ENCODE measurements at places on chromosomes 1 and 21.
A peak's percentile ranks its signal among the peaks of the same experiment; 100 is the strongest.

DNA sequence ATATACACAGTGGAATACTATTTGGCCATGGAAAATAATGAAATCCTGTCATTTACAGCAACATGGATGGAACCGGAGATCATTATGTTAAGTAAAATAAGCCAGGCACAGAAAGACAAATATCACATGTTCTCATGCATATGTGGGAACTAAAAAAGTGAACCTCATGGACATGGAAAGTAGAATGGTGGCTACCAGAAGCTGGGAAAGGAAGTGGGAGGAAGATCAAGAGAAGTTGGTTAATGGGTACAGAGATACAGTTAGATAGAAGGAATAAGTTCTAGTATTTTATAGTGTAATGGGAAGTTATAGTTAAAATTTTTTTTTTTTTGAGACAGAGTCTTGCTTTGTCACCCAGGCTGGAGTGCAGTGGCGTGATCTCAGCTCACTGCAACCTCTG lies 34.8 kb upstream of the CREG1 start:
- no peak for DNase-seq

DNA sequence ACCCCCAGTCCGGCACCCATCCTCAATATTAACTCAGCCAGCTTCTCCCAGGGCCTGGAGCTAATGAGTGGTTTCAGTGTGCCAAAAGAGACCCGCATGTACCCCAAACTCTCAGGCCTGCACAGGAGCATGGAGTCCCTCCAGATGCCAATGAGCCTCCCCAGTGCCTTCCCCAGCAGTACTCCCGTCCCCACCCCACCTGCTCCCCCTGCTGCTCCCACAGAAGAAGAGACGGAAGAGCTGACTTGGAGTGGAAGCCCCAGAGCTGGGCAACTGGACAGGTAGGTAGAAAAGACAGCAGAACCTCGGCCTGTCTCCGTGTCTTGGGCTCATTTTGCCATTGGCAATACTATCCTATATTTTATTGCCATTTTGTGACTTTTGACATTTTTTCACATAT lies 45.4 kb upstream of the IPO9 start:
- no peak for DNase-seq

DNA sequence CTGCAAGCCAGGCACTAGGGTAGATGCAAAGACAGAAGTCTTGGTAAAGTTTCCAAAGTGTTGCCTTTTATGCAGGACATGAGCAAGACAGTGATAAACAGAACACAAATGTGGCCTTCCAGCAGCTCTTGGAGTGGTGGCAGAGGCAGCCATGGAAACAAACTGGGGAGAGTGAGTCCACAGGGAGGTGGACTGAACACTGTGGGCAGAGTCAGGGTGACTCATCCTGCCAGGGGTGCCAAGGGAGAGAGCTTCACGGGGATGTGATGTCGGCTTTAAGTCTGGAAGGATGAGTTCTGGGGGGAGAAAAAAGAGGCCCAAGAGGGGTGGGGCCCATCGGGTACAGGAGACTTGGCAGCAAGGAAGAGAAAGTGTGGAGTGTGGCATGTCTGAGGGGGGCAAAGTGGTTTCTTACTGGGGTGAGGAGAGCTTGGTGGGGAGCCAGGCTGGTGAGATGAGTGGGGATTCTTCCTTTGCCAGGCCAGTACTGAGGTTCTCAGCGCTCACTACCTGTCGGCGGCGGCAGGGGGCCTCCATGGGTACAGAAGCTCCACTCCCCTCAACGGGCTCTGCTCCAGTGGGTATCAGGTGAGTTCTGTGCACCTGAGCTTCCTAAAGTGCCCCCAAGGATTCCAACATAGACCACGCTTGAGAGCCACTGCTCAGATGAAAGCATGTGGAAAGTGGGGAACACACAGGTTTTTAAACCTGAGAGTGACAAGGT lies 41.8 kb downstream of the KIAA0040 start:
- DNase-seq, result no peak

- peak; percentile 83 for DNase-seq
These were observed 14.4 kb downstream of the RNF223 start for GRCh38 chr1:1059494-1060280.

DNA sequence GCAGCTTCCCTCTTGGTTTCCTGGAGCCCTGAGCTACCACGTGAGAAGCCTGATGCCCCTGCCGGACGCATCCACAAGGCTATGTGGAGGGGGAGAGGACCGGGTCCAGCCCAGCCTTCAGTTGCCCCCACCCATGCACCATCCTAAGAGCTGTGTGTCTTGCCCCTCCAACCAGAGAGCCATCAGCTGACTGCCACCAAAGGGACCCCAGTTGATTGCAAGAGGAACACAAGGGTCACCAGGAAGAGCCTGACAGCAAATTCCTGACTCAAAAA lies 81.5 kb downstream of the GLIS1 start:
- DNase-seq, result no peak

DNA sequence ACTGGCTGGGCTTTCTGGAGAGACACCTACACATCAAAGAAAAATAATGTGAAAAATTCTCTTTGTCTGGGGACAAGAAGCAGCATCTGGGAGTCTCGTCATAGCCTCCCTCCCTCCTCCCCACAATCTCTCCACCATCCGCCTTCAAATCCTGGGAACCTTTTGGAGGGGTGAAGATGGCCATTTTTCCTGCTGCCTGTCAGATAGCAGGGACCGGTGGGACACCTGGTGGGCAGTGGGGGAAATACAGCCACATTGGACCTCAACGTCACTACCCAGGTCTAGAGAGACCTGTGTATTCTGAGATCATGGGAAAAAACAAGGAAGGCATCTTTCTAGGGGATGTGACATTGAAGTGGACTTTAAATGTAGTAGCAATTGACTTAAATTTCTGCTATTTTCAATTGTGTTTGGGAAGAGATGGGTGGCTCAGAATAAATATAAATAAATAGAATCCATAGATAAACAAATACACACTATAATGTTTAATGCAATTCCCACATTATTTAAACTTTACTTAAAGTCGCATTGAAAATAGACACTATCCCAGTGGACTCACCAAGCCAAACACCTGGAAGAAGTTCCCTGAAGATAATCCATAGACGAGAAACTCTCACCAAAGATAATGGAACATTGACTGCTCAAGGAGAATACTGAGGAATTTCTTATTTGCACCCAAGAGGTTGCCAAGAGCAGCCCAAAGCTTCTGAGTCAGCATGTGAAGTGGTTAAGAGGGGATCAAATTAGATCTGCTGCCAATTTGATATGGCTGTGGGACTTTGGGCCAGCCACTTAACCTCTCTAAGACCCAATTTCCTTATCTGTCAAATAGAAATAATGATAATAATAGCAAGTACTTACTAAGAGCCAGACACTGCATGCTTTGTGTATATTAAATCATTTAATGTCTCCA lies 147.6 kb upstream of the CAMK1G start:
- no peak for DNase-seq

- no peak for DNase-seq
These were observed 34.2 kb downstream of the IGFN1 start for GRCh38 chr1:201224666-201225370.

DNA sequence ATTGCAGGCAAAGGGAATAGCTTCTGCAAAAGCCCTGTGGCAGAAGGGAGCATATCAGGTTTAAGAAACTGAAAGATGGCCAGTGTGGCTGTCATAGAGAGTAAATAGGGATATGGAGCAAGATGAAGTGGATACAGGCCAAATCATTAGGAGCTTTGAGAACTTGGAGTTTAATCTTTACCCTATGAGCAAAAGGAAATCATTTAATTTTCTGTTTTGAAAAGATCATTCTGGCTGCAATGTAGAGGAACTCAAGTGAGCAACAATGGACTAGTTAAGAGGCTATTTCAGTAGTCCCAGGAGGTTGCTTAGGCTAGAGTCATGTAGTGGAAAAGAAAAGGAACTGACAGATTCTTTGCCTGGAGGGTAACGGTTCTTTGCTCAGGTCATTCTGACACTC lies 47.2 kb downstream of the RAP1A start:
- DNase-seq, result no peak

Data from stimulated activated CD8-positive, alpha-beta memory T cell treated with anti-CD3 and anti-CD28 coated beads, Interleukin-4, amount 100 ng/mL, for 4 hours (primary cell).